Activated CD4-positive, alpha-beta memory T cell treated with anti-CD3 and anti-CD28 coated beads for 36 hours (primary cell): ENCODE measurements at places on chromosomes 7 and 10. TPM values are rescaled to one million over a fixed set of nuclear protein-coding genes. Genes with fewer than 3 reads are reported as not detected.

DNA sequence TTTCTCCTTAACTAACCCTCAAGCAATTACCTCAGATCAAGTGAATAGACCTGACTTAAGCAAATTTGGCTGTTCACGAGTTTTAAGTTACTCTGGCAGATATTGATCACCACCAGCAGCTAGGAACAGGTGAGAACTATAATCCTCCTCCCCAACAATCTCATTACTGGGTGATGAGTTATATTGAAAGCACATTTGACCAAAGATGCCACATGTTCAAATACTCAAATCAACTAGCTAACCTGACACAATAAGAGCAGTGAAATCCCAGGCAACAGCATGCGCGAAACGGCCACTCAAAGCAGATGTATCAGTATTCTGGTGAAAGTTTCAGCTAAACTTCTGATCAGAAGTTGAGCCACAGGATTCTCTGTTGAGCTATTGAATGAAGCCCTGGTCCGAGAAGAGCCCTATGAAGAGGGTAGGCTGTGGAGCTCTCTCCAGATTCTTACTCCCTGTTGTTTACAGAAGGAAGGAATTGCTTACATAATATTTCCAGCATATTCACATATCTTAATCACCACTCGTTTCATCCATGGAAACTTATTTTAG, 52.6 kb downstream of the CAV1 start:
- peaks cover 6% of the 10 kb centered on the region for H3K27me3 ChIP-seq
- DNase-seq = peak; percentile 44
- H3K36me3 ChIP-seq = no peaks in the 10 kb centered on the region

DNA sequence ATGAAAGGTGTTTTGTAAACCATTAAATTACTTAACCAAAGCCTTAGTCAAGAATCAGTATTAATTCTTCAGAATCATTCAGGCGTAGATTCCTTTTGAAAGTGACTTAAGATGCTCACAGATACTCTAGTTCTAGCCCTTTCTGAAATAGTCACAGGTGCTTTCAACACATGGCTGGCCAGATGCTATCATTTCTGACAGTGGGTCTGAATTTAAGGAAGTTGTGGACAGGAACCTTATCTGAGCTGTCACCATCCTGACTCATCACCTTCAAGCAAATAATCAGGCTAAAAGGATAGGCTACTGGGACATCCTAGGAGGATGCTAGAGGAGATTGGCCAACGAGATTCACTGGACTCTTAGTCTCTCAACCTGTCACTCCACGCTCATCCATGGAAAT, 501.5 kb downstream of the LRMDA start:
- H3K27ac ChIP-seq = no peak overlapping the region
- H3K27me3 ChIP-seq = peaks cover 1% of the 10 kb centered on the region
- H3K4me1 ChIP-seq = no peaks in the 10 kb centered on the region
- no peaks in the 10 kb centered on the region for H3K36me3 ChIP-seq

Gene NUDT13
- total RNA-seq = 1.4 TPM

DNA sequence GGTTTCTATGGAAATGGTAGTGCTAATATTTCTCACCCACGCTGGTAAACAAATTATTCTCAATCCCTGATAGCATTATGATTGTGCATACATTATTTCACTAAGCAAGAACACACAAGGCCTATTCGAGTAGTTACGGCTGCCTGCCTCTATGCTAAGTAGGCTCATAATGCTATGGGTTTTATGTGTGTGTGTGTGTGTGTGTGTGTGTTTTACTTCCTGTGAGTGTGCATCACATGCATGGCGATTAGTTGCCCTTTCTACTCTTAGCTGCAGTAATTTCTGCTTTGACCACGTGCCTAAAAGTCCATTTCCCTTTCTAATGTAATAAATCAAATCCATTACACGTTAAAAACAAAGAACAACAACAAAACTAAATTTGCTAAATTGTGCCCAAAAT, 117.0 kb downstream of the CHCHD3 start:
- peaks cover 15% of the 10 kb centered on the region for H3K36me3 ChIP-seq
- H3K4me3 ChIP-seq = no peak overlapping the region
- H3K4me1 ChIP-seq = peaks cover 6% of the 10 kb centered on the region
- no peaks in the 10 kb centered on the region for H3K27me3 ChIP-seq
- no peak for DNase-seq

DNA sequence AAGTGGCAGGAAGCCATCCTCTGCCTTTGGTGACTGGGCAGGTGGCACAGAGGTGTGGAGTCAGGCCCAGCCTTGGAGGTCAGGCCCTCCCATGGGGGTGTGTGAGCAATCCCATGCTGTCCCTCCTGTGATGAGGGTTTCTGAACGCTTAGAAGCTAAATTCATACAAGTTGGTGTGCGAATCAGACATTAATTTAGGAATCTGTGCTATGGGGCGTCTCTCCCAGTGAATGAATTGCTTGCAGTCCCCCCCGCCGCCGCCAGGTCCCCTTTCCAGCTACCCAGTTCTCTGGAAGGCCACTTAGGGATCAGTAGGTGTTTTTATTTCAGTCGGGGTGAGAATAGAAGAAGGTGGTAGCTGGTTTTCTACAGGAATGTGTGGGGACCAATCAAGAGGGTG, 37.5 kb downstream of the LRRC18 start:
- DNase-seq = no peak
- no peaks in the 10 kb centered on the region for H3K36me3 ChIP-seq
- no peaks in the 10 kb centered on the region for H3K4me1 ChIP-seq
- no peak overlapping the region for H3K27ac ChIP-seq
